ENCODE measurements at places on chromosomes 2 and 18.

DNA sequence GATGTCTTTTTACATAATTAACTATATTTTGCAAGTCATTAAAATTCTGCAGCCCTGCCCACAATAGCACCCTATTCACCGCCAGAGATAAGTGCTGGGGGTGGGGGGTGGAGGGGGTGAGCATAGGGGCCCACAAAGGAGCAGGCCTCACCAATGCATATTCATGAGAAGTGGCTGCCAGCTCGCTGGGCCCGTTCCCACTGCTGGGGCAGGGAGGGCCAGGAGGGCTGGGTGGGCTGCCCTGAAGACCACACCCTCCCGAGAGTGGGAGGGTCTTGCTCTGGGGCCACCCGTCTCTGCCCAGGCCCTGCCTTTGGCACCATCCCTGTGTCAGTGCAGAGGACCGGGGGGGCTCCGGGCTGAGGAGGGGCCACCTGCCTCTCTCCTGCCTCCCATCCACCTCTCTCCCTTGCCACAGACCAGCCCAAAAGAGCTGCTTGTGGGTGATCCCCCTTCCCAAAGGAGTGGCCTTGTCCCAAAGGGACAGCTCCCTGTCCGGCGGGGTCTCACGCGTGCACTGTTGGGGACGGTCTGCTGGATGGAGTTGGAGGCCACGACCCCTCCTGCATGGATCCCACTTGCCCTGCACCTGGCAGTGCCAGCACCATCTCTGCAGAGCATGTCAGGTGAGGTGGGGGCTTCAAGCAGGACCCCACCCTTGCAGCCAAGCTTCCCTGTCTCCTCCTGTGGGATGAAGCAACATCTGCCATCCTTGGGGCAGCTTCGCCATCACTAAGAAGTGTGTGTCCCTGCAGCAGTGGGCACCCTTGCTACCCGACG lies 138.8 kb upstream of the GPC1 start:
- DNase-seq, result no peak

GRCh38 chr18:38362286-38362792 lies 796.7 kb upstream of the CELF4 start:
- no peak for DNase-seq

GRCh38 chr2:233061591-233062450 lies 1.7 kb downstream of the INPP5D start:
- no peak for DNase-seq

DNA sequence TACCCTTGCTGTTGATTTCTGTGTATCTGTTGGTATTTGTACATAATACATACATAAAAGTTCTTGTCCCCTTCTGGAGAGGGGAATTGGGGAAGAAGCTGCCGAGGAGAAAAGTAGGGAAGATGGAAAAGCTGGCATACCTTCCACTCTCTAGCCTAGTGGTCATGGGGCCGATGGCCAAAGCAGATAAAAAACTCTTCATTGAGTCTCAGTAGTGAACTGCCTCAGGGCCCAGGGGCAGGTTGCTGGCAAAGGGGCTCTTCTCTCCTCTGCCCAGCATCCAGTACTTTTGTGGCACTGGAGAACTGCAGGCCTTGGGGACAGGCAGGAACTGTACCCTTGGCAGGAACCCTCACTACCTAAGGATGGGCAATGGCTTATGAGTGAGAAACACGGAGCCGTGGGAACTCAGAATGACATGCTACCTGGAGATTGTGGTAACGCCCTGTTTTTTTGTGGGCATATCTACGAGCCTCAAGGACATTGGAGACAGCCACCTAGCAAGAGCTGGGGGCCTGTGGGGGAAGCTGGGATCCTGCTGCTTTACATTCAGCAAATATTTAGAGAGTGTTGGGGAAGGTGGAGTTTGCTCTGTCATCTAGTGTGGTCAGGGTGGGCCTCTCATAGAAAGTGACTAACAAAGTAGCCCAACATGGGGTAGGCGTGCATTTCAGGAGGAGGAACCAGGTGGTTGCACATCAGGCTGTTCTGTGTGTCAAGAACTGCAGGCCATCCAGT lies 22.6 kb upstream of the ITGB6 start:
- DNase-seq, result no peak

DNA sequence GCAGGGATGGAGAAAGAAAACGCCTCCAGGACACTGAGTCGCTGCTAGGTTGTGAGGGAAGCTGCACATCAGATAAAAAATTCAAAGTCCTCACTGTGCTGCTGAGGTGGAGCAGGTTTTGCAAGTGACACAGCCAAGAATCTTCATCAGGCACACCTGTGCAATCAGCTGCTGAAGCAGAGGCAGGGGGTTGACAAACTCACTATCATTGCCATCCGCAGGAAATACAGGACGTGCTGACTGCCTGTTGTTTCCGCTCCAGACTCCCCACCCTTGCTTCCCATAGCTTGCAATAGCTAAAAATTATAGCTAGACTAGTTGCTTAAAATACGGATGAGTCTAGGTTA lies 147.8 kb upstream of the FHL2 start:
- no peak for DNase-seq

DNA sequence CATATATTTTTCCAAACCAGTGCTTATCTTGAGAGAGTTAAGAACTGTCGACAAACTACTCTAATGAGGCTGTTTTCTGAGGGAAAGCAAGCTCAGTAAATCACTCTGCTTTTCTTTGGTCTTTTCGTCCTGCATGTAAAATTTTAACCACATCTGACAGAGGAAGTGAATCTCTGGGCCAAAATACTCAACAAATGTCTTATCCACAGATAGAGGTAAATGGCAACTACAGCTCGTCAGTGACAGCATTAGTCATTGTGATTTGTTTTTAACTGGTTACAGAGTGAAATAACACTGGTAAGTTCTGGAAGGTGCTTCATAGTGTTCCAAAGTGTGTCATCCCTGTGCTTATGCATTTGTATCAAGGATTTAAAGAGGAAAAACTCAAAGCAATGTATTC lies 82.6 kb upstream of the SLC8A1 start:
- DNase-seq, result no peak

- DNase-seq, result no peak
Measured at GRCh38 chr2:170969872-170970496, 40.9 kb downstream of the GORASP2 start.

- DNase-seq, result no peak
Measured at GRCh38 chr2:231306791-231307393, 88.6 kb upstream of the B3GNT7 start.

DNA sequence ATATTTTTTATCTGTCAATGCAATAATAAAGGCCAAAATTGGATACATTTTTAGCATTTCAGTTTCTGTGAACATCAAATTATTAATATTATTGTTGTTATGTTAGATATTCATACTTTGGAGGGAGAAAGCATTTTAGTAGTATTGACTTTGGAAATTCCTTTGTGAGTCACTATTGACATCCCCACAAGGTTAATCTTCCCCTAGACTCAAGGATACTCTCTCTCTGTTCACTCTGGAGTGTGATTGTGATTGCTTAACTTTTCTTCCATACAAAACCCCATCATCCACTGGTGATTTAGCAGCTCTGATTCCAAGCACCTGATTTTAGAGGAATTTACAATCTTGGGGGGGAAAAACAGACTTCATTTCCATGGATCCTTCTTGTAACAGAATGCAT lies 352.0 kb downstream of the THSD7B start:
- DNase-seq, result no peak

DNA sequence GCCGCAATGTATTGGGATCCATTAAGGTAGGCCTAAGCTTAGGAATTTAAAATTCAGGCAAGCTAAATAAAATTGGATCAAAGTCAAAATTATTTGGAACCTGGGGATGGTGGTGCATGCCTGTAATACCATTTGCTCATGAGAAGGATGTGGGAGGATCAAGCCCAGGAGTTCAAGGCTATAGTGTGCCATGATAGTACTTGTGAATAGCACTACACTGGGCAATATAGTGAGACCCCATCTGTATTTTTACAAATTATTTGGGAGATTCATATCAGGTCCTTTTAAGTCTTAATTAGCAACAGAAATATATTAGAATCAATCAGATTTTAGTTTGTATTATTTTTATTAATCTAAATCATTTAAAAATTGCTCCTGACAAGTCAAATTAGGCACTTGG lies 39.8 kb upstream of the TLK1 start:
- no peak for DNase-seq

- no peak for DNase-seq
Measured at GRCh38 chr2:201261471-201261870, 1.1 kb downstream of the CASP8 start.

DNA sequence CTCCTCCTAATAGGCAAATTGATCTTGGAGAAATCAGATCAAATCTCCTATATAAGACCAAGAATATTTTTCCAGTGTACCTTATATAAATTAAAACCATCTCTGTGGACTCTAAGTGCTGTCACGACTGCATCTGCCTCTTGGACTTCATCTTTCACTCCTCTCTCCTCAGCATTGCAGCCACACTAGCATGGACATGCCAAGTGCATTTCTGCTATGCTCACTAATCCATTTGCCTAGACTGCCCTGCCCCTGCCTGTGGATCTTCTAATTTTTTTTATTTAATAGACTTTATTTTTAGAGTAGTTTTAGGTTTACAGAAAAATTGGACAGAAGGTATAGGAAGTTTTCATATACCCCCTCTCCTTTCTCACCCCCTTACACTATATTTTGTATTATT lies 146.7 kb upstream of the VWC2L start:
- DNase-seq, result no peak

DNA sequence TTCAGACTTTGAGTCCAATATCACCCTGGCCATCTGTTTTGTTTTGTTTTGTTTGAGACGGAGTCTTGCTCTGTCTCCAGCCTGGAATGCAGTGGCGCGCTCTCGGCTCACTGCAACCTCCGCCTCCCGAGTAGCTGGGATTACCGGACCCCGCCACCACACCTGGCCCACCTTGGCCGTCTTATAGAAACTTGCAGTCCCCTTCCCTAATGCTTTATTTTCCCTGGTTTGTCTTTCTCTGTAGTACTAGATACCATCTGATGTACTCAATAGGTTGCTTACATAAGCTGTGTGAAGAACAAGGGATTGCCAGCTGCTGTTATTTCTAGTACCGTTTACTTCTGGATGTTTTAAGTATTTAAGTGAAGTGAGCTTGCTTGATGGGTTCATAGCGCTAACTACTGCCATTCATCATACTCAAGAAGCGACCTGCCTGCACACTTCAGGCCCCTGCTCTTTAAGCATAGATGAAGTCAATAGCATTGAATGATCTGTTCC lies 1.2 kb downstream of the RPL31 start:
- DNase-seq, result no peak

DNA sequence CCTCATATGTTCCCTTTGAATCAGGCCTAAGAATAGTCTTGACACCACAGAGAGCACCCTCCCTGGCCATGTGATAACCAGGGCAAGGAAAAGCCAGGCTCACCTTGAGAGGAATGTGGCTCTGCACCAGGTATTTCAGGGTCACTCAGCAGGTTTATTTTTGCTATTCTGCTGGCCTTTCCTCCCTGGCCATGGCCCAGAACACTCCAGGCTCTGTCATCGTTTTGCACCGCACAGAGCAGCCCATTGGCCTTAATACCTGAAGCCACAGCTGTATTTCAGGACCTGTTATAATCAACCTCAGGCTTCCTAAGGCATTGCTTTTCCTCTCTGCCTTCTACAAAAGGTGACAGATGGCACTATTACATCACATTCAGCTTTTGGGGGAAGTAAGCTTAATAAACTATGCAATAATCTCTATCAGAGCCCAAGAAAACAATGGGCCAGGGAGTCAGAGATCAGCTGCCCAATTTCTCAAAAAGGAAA lies 668.3 kb downstream of the IRS1 start:
- DNase-seq, result no peak

DNA sequence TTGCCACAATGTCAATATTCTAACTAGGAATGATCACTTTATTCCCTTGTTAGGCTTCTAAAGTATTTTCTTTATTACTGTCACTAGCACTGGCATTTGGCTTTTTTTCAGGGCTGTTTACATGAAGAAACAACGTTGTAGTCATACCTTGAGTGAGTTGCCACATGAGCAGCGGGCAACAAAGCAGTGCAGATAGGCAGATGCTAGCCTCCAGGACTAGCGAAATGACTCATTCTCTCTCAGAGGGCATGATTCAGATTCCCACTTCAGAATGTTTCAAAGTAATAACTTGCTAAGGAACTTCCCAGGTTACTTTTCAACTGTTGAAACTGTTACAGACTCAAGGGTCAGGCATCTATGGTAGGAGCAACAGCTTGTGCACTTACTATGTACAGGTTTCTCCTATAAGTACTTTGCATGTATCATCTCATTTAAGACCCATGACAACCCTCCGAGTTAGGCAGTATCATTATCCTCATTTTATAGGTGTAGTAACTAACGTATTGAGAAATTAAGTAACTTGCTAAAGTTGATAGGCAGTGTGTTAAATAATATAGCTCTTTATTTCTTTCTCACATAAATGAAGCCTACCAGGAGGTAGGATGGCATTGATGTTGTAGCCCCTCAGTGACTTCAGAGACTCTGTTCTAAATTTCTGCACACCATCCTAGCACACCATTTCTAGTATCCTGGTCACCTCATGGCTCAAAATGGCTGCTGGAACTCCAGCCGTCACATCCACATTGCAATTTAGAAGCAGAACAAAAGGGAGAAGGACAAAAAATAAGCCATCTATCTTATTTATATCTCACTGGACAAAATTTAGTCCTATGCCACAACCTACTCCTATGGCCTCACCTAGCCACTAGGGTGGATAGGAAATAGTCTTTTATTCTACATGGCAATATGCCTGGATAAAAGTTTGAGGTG lies 83.3 kb downstream of the ICOS start:
- no peak for DNase-seq

DNA sequence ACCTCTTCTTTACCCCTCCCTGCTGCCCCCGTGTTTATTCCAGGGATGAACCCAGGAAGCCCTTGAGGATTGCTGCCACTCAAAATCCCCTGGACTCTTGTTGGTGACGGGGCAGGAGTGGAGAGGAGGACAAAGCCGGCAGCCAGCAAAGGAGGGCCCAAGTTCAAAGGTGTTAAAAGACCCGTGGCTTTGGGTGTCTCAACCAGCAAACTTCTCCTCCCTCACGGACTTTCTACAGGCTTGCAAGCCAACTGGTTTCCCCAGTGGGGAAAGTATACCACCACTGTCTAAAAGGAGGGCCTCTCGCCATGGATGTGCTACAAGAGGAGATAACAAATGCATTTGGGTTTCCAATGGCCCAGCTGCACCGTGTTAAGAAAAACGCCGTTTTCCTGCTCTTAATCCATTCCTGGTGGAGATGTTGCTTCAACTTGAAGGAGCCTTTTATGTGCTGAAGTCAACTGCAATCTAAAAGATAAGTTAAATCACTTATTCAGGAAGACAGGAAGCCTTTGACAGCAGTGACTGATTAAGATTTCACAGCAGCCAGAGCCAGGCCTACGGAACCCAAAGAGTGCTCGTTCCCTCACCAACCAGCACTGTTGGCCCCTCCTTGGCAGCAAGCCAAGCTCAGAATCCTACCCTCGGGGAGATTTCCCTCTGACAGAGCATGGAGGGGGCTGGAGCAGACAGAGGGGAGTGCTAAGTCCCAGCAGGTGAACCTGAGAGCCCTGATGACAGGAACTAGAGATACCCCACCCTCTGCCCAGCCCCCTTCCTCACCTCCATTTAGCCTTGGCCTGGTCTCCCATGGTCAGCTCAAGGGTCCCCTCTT lies 57.8 kb downstream of the ZBTB7C start:
- no peak for DNase-seq

DNA sequence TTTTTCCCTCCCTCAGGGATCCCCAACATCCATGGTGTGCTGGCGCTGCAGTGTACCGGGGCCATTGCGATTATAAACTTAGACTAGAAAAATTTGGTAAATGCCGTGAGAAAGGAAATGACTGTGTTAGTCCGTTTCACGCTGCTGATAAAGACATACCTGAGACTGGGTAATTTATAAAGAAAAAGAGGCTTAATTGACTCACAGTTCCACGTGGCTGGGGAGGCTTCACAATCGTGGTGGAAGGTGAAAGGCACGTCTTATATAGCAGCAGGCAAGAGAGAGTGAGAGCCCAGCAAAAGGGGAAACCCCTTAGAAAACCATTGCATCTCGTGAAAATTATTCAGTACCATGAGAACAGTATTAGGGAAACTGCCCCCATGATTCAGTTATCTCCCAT lies 44.3 kb downstream of the NTSR2 start:
- DNase-seq, result no peak

Data from hippocampal formation (tissue), 2 donors.